ENCODE measurements at places on chromosomes 6 and 20.

GRCh38 chr6:86856379-86856778, 80.9 kb upstream of the HTR1E start:
- no peak for DNase-seq

DNA sequence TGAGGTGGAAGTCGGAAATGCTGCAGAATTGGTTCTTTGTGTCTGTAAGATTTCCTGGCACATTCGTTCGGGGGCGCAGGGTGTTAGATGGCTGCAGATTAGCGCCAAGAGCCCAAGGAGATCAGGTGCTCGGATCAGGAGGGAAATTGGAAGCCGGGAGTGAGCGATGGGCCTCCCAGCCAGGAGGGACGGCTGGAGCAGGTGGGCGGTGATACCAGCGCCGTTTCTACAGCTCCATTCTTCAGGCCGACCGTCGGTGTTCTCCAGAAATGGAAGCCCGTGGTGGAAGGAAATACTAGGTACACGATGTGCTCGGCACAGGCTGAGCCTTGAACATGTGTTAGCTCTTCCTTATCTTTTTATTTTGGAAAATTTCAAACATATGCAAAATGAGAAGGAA, 6.5 kb downstream of the SIRPA start:
- DNase-seq: no peak

- DNase-seq: peak; percentile 26
Observed at GRCh38 chr6:40900791-40901190, 138.2 kb downstream of the UNC5CL start.

- no peak for DNase-seq
Observed at GRCh38 chr6:45439861-45440388, 62.2 kb upstream of the SUPT3H start.

DNA sequence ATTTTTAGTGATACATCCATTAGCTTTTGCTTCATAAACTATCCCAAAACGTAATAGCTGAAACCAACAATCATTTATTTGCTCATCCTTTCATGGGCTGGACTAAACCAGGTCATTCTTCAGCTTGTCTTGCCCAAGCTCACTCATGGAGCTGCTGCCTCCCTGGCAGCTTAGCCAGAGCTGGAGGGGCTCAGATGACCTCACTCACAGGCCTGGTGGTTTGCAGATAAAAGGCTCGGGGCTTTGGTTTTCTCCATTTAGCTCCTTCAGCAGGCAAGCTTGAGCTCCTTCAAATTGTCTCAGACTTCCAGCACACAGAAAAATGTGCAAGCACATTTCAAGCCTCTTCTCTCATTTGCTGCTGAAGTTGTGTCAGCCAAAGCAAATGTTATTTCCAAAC, 139.1 kb downstream of the BTBD3 start:
- peak; percentile 20 for DNase-seq

GRCh38 chr6:137868721-137869548, 1.9 kb downstream of the TNFAIP3 start:
- DNase-seq: no peak

DNA sequence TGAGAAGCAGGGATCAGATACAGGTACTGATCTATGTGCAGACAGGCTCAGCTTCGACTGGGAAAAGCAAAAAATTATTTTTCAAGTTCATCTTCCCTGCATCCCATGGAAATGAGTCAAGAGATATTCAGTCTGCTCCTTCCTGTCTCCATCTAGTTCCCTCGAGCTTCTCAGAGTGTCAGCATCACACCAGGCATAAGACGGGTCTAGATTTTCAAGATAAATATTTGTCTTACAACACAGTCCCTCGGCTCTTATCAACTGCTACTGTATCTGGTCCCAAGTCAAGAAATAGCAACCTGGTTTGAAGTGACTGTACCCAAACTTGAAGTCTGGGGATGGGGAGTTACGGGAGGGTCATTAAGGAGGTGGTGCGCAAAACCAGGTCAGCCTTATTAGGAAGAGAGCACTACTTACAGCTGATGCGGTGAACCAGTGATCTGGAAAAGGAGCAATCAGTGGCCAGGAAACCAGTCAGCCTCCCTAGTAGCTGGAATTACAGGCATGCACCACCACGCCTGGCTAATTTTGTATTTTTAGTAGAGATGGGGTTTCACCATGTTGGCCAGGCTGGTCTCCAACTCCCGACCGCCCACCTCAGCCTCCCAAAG, 29.7 kb downstream of the ZMYND8 start:
- DNase-seq: peak; percentile 36

DNA sequence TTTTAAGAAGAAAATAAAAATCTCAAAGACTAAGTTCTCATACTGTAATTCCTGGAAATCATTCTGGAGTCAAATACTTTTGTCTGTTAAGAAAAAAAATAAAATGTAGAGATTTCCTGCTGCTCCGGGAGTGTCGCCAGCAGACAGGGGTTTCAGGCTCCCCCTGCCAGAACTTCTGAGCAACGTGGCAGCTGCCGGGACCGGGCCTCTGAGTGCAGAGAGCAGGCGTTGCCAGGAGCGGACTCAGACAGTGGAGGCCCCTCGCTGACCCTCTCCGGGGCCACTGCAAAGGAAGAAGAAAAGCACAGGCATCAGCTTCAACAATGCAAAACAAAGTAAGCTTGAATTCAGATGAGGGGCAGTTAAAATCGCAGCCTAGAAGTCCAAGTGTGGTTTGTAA, 95.5 kb downstream of the THBS2 start:
- peak; percentile 96 for DNase-seq

DNA sequence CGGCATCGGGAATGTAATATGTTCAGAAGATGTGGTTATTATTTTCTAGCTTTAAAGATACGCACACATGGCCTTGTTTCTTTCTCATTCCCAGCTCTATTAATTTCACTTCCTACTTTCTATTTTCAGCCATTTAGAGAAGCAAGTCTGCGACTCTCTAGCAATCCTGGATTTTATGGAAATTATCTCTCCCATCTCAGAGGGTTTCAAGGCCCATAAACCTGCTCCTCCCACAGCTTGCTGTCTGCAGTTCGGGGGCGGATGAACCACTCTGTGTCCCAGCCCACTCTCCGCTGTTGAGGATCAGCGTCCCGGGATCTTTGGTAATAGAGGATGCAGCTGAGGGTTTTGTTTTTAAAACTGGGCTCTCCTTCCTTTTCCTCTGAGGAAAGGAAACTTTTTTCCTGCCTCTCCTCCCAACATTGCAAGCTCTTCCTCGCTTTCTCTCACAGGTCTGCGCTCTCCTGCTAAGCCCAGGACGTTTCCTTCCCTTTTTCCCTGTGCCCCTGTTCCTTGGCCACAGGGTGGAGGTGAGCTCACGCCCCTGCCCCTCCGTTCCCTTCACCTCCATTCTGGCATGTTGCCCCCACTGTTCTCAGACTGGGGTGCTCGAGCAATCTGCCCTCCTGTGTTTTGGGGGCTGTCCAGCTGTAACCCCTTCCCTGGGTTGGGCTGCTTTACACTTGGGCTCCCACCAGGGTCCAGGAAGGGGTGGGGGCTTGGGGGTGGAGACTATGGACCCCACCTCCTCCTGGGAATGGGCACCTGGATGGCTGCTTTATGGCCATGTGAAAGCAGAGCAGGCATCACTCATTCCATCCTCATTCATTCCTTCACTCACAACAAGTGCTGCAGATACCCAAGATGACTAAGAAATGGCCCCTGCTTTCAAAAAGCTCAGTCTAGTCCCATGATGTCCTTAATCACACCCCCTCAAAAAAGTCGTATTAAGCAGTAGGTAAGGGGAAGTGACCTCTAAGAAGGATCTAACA, 54.9 kb downstream of the ZBTB9 start:
- DNase-seq: no peak

DNA sequence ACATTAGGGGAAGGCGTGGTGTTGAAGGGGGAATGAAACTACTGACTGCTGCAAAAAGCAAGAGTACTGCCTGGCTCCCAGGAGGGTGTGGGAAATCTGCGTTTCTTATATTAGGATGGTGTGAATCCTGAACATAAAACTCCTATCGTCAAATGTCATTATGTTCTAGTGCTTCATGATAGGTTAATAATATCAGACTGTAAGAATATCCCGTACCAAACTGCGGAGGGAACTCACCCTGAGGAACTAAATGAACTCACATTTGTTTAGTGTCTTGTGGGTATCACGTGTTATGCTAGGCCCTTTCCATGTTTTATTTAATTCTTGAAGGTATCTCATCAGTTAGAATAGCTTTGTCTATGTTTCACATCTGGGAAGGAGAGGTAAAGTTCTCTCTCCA, 610.7 kb downstream of the QKI start:
- no peak for DNase-seq

DNA sequence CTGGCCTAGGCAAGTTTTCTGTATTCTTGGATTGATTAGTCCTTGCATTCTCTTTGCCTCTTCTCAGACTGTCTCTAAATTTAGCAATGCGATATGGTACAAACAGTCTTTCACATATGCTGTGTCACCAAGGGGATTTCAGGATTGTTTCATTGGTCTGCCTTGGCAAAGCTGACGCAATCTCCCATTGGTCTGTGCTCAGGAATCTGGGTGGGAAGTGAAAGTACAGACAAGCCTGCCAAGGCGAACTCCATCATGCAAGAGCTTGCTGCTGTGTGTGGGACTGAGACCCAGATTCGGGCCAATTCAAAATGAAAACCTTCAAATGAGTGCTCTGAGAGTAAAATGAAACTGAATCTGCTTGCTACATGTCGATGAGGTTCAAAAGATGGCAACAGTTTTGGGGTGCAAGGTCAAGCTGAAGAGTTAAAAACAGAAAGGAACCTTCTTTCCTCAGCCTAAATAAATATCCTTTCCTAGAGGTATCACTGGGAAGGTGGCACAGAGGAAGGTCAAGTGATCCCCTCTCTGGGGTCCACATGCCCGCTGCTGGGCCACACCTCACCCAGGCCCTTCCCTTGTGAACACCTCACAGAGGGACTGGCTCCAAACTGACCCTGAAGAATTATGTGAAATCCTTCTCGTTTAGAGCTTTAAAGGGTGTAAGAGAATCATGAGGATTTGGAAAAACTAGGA, 198.8 kb upstream of the PREP start:
- DNase-seq: peak; percentile 100

GRCh38 chr20:50346374-50347283, 156.0 kb downstream of the CEBPB start:
- DNase-seq: peak; percentile 93

DNA sequence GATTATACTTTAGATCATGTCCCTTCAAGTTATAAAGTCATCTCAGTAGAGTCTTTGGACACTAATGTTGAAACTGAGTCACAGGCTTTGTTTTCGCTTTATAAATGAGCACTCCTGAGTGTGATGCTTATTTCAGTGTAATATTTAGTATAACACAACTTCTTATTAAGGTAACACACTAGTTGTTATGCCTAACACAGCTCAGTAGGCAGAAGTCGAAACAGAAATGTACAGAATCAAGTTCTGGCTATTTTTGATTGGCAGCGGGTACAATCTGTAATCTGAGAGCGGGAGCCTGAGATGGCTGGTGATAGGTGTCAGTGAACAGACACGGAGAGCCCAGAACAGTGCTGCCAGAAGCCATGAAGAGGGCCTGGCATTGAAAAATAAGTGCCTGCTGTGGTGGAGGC, 11.4 kb downstream of the HECA start:
- DNase-seq: no peak

DNA sequence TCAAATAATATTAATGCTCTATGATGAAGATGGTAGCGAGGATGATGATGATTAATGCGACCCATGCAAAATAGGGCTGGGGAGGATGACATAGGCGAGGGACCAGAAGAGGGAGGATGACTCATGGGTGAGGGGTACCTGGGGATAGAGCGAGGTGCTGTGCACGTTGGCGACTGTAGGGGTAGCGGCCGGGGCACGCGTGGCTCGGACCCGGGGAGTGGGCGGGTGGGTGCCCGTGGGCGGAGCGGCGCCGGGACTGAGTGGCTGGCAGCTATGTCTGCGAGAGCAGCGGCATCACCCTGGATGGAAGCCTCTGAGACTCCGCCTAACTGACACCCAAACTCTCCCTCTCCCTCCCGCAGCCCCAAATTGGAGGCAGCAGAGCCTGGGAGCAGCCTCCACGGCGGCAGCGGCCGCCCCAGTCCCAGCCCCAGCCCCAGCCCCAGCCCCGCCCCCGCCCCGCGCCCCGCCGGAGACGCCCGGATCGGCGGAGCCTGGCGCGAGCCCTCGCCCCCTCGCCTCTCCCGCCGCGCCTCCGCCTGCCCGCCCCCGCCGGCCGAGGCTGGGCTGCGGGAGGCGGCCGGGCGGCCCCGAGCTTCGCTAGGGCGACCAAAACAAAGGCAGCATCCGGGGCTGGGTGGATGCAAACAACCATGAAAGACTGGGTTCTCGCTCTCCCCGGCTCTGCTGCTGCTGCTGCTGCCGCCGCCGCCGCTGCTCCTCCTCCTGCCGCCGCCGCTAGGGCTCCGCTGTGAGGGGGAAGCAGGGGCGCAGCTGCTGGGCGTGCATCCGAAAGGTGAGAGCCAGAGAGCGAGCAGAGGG, at the start of gene RIMS1:
RIMS1 (plus strand) TSS at position 367 of the 822 bp plus-strand sequence. CDS start 474 bp downstream, outside the sequence.
- DNase-seq: peak; percentile 0

GRCh38 chr20:50138479-50139393, 14.8 kb downstream of the PEDS1 start:
- no peak for DNase-seq

GRCh38 chr6:142781129-142781528, 163.8 kb downstream of the HIVEP2 start:
- no peak for DNase-seq

GRCh38 chr6:43809417-43810305, 39.6 kb downstream of the VEGFA start:
- DNase-seq: peak; percentile 80

DNA sequence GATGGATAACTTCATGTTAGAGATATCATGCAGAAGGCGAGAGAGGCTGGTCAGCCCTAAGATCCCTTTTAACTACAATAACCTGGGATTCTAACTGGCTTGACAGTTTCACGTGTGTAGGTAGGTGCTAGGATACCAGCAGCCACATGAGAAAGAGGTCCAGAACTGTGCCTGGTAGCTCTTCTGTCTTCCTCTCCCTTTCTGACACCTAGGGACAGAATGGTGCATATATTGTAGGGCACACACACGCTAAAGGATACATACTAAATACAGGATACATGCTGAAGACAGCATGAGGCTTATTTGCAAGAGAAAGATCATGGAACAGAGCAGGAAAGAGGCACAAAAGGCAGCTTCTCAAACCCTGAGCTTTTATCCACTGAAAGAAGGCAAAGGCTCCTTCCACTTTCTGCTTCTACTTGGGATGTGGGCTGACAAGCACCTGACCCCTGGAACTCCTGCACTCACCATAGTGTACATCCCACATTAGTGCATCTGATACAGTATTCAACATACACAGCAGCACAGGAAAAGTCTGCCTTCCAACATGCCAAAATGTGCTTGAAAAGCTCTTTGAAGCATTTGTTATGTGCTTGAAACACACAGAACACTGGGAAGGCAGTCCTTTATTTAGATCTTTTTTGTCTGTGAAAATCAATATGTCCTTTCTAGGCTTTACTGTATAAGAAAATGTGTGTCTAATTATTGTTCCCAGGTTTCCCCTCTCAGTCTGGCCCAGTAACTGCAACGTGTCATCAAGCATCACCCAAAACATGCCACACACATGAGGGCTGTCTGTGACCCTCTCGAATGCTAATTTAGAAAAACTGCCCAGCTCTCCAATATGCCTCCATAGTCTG, 3.2 kb downstream of the SLC22A23 start:
- DNase-seq: no peak

- DNase-seq: no peak
Observed at GRCh38 chr6:124530926-124531325, 431.3 kb upstream of the RNF217 start.

All from fibroblast of the aortic adventitia (primary cell).